Activated CD4-positive, alpha-beta memory T cell treated with anti-CD3 and anti-CD28 coated beads, Interleukin-2, amount 10 ng/mL, durations not matched to agents 7 days and 5 days (primary cell): ENCODE measurements at places on chromosomes 4 and X.

DNA sequence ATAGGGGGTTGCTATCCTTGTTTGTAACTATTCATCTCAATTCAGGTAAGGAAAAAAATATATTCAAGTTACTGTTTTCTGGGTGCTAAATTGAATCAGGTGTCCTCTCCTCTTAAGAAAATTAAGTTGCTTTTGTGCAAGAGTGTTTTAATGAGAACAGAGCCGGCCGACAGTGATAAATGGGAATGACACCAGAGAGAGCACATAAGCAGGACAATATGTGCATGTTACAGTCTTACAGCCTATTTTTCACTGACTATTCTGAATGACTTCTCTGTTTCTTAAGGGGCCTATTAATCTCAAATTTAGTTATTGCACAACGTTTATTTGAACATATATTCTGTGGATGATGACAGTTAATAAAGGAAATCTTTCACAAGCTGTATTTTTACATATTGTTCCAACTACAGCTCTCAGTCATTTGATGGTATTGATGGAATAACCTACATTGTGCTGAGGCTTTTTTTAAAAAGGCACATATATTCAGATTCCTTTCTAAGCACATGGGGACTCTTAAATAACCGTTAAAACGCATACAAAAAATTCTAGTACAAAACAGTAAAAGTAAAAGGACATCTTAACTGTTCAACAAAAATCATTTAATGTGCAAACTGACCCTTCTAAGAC is 68.4 kb downstream of the SLC10A7 start:
- H3K27me3 ChIP-seq = no peaks in the 10 kb centered on the region
- no peak overlapping the region for H3K4me3 ChIP-seq
- peaks cover 22% of the 10 kb centered on the region for H3K36me3 ChIP-seq
- no peak overlapping the region for H3K27ac ChIP-seq

DNA sequence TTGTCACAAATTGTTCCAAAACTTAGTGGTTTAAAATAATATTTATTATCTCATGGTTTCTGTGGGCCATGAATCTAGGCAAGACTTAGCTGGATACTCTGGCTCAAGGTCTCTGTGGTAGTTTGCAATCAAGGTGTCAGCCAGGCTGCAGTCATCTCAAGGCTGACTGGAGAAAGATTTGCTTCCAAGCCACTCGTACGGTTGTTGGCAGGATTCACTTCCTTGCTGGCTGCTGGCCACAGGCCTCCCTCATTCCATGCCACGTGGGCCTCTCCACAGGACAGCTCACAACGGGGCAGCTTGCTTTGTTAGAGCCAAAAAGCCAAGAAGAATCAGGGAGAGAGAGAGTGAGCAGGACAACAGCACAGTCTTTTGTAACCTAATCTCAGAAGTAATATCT is 101.4 kb downstream of the WWC2 start:
- H3K4me3 ChIP-seq = no peak overlapping the region
- H3K27ac ChIP-seq = no peak overlapping the region
- no peaks in the 10 kb centered on the region for H3K4me1 ChIP-seq
- DNase-seq = no peak
- no peaks in the 10 kb centered on the region for H3K36me3 ChIP-seq

- H3K27ac ChIP-seq = no peak overlapping the region
- no peaks in the 10 kb centered on the region for H3K4me1 ChIP-seq
- DNase-seq = no peak
- H3K4me3 ChIP-seq = no peak overlapping the region
- H3K36me3 ChIP-seq = peaks cover 10% of the 10 kb centered on the region
Measured at GRCh38 chr4:4590546-4590945, 48.7 kb upstream of the STX18 start.

GRCh38 chrX:57918750-57919436 is 8.6 kb upstream of the ZXDA start:
- no peaks in the 10 kb centered on the region for H3K36me3 ChIP-seq
- DNase-seq = no peak
- no peaks in the 10 kb centered on the region for H3K4me1 ChIP-seq
- no peak overlapping the region for H3K4me3 ChIP-seq
- no peak overlapping the region for H3K27ac ChIP-seq
- no peaks in the 10 kb centered on the region for H3K27me3 ChIP-seq
